ENCODE measurements at places on chromosomes 16 and 17.

DNA sequence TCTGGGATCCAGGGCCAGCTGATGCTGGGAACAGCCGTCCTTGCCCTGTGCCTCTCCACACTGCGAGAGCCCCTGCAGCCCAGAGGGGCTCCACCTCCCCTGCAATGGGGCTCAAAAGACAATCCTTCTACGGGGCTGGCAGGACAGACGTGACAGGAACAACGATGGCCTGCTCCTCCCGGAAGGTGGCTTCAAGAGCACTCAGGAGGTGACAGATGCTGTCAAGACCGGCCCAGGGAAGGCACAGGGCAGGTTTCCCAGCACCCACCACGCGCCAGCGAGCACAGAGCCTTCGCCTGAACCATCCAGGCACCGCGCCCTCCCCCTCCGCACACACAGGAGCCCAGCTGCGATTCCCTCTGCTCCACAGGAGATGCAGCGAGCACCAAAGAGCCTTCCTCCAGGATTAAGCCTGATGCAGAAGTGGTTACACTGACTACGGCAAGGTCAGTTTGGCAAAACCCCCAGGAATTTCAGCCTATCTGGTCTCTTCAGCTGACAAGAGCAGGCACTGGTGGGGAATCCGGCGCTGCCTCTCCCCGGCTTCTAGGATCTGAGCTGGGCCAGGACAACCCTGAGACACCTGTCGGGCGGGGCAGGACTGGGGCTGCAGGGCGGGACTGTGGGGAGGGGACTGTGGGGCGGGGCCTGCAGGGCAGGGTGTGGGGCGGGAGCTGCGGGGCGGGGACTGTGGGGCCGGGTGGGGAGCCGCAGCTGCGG is 103.4 kb downstream of the ZNF778 start:
- DNase-seq: no peak

GRCh38 chr16:68772030-68772681 is 35.1 kb downstream of the CDH1 start:
- DNase-seq: no peak

DNA sequence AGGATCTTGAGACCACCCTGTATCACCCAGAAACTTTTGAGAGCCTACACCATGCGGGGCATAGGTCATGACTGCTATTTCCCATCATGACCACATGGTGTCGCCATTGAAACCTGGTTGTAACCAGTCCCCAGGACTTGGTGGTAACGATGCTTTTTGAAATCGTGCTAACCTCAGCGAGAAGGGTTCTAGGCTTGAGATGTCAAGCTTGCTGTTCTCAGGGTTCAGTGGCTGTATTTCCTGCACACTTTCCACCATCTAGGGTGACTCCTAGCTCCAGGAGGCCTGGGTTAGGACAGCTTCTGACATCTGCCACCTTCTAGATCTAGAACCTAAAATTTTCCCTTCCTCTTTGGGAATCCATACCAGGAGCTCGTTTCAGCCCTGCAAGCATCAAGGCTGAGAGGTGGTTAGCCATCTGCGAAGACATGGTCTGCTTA is 13.0 kb upstream of the SPNS3 start:
- DNase-seq: peak; percentile 52

GRCh38 chr17:39573447-39574298 is 34.0 kb downstream of the NEUROD2 start:
- DNase-seq: peak; percentile 81

GRCh38 chr17:30414486-30414885 is 35.8 kb downstream of the CPD start:
- no peak for DNase-seq

DNA sequence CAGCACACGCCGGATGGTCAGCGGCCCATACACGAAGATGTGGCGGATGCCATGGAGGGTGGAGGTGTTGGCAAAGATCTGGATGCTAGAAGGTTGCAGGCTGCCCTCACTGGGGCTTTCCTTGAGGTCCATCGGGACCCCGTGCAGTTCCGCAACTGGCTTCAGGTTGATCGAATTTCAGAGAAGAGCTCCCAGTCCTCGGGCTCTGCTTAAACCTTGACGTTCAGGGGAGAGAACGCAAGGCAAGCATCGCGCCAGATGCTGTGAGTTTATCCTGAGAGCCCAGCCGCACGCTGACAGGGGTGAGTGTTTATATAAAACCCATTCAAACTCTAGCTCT is 98.7 kb upstream of the CCL2 start:
- DNase-seq: no peak

All from right lung (tissue), 10 donors.